ENCODE measurements at places on chromosomes 1 and 21. TPM values are rescaled to one million over a fixed set of nuclear protein-coding genes. Genes with fewer than 3 reads are reported as not detected.

- no peak for DNase-seq
These were observed 86.0 kb upstream of the MAP10 start for GRCh38 chr1:232718928-232719927.

DNA sequence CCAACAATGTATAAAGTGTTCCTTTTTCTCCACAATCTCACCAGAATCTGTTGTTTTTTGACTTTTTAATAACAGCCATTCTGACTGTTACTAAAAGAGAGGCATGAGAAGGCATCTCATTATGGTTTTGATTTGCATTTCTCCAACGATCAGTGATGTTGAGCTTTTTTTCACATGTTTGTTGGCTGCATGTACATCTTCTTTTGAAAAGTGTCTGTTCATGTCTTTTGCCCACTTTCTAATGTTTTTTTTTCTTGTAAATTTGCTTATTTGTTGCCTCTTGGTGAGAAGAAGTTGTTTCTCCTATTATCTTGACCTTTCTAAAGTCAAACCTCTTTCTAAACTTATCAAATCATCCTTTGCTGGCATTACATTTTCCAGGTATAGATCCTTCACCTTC, 80.8 kb downstream of the ACBD6 start:
- no peak for DNase-seq

DNA sequence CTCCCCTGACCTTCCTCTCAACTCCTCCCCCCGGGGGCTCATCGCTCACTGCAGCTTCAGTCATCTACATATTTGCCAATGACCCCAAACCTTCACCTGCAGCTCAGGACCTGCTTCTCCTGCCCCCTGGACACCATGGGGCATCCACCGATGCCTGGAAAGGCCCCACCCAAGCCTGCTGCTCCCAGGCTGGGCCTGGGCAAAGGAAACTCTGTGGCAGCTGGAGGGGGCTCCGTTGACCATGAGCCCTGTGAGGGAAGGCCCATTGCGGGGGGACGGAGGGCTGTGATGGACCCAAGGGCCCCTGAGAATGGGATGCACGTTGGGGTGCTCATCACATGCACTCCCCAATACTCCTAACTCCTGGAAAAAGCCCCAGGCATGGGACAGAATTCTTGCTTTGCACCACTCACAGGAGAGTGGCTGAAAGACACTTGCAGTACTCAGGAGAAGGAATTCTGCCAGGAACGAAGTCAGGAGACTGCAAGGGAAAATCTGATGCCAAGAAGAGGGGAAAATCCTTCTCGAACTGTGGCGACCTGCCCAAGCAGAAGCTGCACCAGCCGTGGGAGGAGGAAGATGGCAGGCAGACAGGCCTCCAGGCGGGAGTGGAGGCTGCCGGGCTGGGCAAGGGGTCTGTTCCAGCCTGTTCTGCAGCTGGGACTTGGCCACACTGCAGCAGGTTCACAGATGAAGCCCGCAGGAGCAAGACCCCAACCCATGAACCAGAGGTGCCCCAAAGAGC, 18.4 kb downstream of the MATN1 start:
- no peak for DNase-seq

DNA sequence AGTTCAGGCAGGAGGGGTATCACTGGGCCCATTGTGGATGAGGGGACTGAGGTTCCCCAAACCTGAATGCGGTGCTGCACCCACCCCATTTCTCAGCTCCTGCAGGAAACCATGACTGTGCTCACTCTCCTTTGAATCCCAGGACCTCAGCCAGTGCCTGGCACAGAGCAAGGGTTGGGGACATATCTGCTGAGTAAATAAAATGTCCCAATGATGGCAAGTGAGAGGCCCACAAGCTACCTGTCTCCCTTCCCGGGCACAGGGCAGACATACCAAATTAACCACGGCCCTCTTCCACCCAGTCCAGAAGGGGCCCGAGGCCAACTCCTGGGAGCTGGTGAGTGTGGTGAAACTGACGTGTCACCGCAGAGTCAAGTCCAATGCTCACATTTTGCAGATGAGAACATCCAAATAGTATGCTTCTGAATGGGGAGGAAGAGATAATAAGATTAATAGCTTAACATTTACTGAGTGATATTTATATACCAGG, 97.6 kb downstream of the EPHB2 start:
- no peak for DNase-seq

GRCh38 chr1:237692255-237692654, 198.5 kb downstream of the ZP4 start:
- no peak for DNase-seq

DNA sequence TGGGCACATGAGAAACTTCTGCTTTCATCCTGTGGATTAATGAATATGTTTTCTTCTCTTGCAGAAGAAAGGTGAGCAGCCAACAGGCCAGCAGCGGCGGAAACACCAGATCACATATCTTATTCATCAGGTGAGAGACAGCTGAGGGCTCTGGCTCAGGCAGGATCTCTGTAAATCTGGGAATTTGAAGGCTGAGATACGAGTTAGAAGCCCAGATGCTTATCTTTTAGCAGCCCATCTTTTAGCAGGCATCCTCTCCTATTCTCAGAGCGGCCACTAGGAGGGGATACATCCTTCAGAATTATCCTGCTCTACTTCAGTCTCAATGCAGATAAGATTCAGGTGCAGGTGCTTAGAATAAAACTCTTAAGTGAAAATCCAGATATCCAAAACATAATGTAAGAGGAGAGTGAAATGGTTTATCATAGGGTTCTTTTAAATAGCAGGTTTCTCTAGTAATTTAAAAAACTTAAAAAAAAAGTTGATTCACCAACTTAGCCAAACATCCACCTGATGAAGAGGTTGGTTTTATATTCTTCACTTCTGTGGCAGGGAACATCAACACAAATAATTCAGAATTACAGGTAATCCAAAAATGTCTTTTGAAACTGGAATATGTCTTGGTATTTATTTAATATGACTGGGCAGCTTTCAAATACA, 19.3 kb downstream of the SH2D2A start:
- peak; percentile 70 for DNase-seq

- DNase-seq, result no peak
These were observed 3.0 kb downstream of the PAXBP1 start for GRCh38 chr21:32768530-32768929.

GRCh38 chr1:6690186-6690585, 11.4 kb downstream of the DNAJC11 start:
- no peak for DNase-seq

GRCh38 chr1:175514387-175514953, 228.9 kb downstream of the TNR start:
- peak; percentile 30 for DNase-seq

The H6PD gene
- total RNA-seq, result 18.3 TPM

The DNAH14 gene
- 3.5 TPM for total RNA-seq
